M059J (cell line): ENCODE measurements at places on chromosomes 1 and 21.

DNA sequence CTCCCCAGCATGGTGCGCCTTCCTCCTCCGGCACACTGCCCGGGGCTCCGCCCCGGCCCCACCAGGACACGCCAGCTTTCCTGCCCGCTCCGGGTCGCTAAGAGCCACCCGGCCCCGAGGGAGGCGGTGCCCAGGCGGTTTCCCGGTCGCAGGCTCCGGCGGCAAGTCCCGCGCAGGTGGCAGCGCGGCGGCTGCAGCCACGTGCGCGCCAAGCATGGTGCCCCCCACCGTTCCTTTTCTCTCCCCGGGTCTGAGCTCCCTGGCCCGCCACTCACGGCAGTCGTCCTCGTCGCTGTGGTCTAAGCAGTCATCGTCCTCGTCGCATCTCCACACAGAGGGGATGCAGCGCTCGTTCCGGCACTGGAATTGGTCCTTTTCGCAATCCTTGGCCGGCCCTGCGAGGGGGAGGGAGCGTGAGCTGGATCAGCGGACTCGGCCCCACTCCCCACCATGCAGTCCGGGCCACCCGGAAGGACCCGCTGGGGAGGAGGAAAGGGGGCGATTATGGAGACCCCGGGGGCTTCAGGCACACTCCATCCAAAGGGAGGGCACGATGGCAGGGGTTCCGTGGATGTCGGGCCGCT, 1.2 kb downstream of the LRP8 start:
- DNase-seq: peak; percentile 54

- DNase-seq: no peak
Measured at GRCh38 chr1:39995973-39996393, 41.0 kb downstream of the MFSD2A start.

GRCh38 chr1:208681878-208682663, 437.9 kb upstream of the PLXNA2 start:
- DNase-seq: no peak

GRCh38 chr21:32523463-32523862, 61.9 kb downstream of the TCP10L start:
- no peak for DNase-seq

DNA sequence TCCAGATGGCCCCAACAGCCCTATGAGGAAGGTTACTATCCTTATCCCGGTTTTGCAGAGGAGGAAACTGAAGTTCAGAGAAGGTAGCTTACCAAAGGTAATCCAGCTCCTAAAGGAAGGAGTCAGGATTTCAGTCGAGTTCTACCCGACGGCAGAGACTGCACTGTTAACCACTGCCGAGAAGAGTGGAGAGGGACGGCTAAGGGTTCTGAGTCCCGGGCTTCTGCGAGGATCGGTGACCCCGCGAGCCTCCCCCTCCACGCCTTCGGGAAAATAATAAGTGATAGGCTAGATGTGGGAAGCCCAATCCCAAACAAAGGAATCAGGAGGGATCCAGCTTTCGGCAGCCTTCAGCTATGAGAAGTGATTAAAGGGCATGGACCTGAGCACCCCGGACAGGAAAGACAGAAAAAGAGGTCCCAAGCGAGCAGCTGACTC, 587 bp downstream of the TMEM53 start:
- no peak for DNase-seq

DNA sequence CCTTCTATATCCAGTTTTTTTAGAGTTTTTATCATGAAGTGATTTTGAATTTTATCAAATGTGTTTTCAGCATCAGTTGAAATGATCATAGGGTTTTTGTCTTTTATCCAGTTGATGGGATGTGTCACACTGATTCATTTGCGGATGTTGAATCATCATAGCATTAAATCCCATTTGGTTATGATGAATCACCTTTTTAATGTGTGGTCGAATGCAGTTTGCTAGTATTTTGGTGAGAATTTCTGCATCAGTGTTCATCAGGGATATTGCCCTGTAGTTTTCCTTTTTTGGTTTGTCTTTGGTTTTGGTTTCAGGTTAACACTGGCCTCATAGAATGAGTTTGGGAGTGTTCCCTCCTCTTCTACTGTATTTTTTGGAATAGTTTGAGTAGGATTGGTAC, 80.3 kb downstream of the DIRAS3 start:
- peak; percentile 97 for DNase-seq

DNA sequence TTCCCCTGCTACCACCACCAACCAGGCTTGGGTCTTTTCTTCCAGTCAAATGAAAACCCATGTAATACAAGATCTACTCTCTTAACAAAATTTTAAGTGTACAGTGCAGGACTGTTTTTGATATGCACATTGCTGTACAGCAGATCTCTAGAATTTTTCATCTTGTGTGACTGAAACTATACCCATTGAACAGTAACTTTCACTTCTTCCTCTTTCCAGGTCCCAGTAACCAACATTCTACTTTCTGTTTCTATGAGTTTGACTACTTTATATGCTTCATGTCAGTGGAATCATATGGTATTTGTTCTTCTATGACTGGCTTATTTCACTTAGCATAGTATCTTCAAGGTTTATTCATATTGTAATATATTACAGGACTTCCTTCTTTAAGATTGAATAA, 45.3 kb upstream of the PLPPR4 start:
- no peak for DNase-seq

- DNase-seq: no peak
Measured at GRCh38 chr21:20902998-20903397, 95.2 kb upstream of the NCAM2 start.

DNA sequence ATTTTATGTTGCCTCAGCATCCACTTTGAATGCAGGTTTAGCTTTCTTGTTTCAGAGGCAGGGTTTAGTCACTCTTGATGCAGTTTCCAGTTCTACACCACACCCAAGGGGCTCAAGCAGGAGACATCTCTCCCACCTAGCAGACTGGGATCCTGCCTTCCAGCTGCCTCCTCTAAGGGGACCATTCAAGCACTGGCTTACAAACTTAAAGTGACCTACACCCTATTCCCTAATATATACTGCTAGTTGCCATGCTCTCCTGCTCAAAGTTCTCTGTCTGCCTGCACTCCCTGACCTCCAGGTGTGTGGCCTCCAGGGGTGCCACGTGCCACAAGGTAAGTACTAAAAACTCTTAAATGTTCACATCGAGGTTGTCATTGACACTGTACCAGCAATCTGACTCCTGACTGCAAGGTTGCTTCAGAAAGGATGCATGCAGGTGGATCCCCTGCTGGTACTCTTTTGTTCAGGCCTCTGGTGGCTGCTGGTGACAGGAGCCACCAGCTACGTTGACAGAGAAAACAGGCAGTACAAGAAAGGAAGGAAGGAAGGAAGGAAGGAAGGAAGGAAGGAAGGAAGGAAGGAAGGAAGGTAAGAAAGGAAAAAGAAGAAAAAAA, 185.9 kb downstream of the COQ8A start:
- no peak for DNase-seq

GRCh38 chr1:68057564-68057963, 7.1 kb upstream of the DIRAS3 start:
- no peak for DNase-seq
